Right lung (tissue), 10 donors: ENCODE measurements at places on chromosomes 7 and 10. TPM values are rescaled to one million over a fixed set of nuclear protein-coding genes. Genes with fewer than 3 reads are reported as not detected.

Gene FAM170B
- polyA plus RNA-seq: not detected

Gene PNLIPRP2
- not detected for polyA plus RNA-seq

Gene HOXA3
- 36.6 TPM for polyA plus RNA-seq

Gene ANXA8L1
- 1.6 TPM for polyA plus RNA-seq

Gene ADK
- polyA plus RNA-seq: 44.0 TPM

Gene SEMA3C
- 102 TPM for polyA plus RNA-seq

Gene TRIL
- polyA plus RNA-seq: 36.6 TPM

Gene GPR15LG
- 0.15 TPM for polyA plus RNA-seq

Gene CYP26C1
- polyA plus RNA-seq: 0.04 TPM

Gene OR13A1
- polyA plus RNA-seq: 0.06 TPM

Gene RPP30
- 53.9 TPM for polyA plus RNA-seq

Gene ANKRD61
- polyA plus RNA-seq: 2.1 TPM
